Activated CD8-positive, alpha-beta memory T cell treated with anti-CD3 and anti-CD28 coated beads for 1 hour (primary cell): ENCODE measurements at places on chromosomes 11 and 22.

DNA sequence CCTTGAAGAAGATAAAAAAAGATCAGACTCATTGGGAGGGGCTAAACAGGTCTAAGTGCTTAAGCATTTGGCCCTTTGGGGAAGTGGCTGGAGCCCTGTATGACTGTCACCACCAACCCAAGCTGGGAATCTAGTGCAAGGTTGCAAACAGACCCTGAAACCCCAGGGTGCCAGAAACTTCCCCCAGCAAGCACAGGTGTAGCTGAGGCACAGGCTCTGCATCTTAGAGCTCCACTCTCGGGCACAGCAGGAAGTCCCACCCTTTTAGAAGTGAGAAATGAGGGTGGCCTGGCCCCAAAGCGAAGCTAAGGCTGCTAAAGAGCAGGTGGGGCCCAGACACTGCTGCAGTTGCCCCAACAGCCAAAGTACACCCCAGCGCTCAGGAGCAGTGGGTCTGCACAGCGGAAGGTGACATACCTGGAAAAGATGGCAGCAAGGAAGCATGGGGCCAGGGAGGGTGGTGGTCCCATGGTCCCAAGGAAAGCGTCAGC is 5.8 kb upstream of the KDM2A start:
- no peak for DNase-seq

- peak; percentile 67 for DNase-seq
Measured at GRCh38 chr11:121467965-121468364, 15.2 kb upstream of the SORL1-AS1 start.

GRCh38 chr11:33307984-33308383 is 50.8 kb downstream of the HIPK3 start:
- no peak for DNase-seq

- no peak for DNase-seq
Measured at GRCh38 chr11:103541186-103541795, 432.1 kb downstream of the DYNC2H1 start.

DNA sequence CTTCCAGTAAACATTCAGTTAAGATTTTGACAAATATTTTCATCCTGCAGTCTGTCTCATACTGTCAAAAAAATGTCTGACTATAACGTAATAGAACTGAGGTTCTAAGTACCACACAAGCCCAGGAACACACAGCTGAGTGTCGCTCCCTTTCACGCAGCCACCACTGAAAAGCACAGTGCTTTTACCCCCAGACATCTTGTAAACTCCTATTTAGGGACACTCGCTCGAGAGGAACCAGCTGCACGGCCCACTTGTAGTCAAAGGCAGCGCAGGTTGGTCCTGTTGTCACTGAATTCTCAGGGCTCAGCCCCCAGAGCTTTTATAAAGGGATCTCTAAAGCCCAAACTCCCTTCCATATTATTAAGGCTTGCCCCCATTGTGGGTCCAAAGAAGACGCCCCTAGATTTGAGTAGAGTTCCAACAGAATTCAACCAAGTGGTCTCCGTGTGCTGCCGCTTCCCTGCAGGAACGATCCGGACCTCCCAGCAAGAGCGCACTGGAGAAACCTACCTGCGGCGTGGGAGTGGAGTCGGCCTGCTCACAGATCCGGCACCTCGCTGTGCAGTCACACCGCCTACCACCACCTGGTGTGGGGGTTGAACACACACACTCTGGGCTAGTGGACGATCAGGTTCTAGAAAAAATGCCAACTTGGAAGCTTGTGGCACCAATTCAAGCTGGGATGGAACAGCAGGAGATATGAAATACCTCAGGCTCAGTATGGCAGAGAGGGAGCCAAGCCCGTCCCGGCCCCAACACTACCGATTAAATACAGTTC is 23.4 kb downstream of the ASPHD2 start:
- no peak for DNase-seq

DNA sequence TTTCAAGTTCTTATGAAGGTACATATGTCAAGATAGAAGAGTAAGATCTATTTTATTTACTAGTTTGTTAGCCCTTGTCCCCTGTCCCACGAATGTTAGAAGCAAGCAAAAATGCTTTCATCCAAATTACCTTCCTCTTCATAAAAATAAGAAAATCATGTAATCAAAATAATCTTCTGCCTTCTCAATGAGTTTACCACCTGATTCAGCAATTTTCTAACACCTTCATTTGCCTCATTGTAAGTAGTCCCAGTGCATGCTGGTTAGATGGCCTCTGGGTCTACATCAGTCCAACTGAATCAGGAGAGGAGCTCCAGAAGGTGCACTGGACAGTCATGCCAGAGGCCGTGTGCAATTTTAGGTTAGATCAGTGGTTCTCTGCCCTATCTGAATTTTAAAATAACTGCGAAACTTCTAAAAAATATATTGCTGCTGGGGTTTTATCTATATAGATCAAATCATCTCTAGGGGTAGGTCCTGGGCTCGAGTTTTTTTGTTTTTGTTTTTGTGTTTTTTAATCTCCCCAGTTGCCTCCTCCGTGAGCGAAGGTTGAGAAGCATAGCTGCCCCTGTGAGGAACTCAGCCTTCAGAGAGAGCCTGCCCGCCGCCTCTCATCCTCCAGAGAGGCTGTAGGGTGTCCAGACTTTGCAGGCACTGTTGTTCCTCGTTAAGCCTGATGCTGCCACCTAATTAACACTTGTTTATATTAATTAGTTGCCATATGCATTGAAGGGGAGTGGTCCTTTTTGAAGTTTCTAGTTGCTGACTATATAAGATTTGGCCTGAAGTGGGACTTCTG is 32.2 kb downstream of the C22orf31 start:
- no peak for DNase-seq

DNA sequence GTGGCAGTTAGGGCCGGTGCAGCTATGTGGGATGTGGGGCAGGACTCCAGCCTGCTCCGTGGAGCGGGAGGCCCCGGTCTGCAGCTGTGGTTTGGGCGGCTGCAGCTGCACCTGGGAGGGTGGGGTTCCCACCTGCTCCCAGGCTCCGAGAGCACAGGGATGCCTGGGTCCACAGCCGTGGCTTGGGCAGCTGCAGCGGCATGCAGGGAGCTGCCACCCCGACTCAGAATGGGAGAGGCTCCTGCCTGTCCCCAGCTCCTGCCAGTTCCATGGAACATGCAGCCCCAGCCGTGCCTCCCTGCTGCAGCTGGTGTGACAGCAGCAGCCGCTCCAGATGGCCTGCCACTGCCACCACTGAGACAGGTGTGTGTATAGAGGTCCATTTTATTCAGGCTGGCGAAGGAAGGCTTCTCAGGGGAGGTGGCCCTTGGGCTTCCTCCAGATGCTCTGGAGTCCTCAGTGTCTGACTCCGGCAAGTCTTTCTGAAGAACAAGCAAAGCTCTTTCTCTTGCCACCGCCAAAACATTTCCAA is 21.8 kb upstream of the UPK3A start:
- no peak for DNase-seq

DNA sequence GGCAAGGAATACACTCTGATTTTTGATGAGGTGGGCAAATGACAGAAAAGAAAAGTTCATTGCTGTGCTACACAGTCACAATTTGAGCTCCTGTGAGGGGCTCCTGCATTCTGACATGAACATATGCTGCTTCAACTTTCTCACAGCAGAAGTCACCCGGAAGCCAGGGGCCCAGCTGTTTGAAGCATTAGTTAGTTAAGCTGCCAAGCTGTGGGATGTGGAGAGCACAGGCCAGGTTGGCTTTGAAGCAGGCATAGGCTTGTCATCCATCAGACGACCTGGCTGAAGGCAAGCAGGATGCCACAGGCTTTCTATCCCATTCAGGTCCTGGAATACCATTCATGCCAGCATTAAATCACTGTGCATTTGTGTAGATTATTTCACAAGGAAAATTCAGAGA is 63.1 kb downstream of the MTNR1B start:
- DNase-seq, result no peak

DNA sequence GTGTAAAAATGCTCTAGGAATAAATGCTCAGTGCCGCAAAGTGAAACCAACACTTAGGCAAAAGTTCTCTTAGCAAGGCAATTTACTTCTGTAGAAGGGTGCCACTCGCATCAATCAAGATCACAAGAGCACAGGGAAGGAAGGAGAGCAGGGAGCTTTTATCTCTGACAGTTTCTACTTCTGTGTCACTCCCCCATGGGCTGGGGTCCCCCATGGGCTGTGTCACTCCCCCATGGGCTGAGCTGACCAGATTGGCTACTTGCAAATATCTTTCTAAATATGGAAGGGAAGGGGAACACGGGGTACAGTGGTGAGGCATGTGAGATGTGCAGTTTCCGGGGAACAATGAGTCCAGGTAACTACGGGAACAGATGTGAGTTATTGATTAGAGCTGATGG is 397 bp downstream of the OR52N2 start:
- no peak for DNase-seq

GRCh38 chr11:837189-837989 is 4.6 kb downstream of the CD151 start:
- no peak for DNase-seq

GRCh38 chr11:2517386-2518064 is 72.7 kb downstream of the KCNQ1 start:
- no peak for DNase-seq

DNA sequence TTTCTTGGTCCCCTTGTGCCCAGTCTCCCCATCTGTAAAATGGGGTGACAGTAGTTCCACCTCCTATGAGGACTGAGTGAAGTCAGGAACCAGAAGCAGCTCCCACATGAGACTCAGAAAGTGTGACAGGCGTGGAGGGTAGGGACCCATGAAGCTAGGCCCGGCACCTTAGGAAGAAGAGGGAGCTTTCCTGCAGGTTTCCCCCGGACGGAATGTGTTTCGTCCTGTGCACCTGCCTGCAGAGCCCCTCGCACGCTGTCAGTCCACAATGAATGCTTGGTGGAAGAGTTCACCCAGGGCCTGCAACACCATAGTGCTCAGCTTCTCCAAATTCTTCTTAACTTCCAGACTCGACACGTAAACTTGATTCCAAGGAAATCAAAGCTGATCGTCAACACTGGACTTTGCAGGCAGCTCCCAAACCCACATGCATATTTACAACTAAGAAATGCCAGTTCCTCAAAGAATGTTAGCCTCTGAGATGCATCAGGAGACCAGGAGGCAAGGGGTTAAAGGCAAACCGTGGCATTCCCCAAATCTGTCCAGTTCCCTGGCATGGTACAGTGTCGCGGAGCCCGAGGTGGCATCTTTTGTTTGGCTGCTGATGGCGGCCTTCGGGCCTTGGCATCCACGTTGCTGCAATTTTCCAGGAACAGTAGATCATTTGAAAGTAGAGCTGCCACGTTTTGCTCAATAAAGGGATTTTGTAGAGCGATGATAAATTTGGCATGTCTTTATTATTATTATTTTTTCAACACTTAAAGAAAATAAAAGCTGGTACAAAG is 15.4 kb downstream of the LRP5 start:
- no peak for DNase-seq

DNA sequence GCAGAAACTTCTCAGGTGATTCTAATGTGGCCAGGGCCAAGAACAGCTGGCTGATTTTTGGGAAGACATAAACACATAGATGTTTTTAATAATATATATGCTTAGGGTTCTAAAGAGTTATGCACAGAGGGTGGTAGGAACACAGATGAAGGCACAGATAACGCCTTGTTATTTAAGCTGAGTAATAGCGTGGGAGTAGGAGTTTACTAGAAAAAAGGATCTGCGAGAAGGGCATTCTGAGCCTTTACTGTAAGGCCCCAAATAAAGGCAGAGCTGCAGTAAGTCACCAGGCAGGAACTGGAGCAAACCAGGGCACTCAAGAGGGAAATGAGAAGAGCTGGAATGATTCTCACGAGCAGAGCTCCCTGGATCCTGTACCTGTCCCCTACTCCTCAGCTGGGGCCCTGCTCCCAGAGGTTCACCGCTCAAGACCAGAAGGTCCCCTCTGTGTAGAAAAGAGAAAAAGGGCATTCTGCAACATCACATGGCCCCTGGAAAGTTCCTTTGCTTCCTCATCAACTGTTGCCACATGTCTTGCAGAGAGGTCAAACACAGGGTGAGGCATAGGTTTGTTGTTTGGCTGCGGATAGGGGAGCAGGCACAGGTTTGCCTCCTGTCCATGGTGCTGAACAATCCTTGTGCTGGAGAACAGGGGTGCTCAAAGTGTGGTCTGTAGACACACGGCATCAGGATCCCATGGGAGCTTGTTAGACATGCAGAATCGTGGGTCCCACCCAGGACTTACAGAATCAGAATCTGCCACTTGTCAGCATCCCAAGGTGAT is 125.7 kb downstream of the TENM4 start:
- no peak for DNase-seq

DNA sequence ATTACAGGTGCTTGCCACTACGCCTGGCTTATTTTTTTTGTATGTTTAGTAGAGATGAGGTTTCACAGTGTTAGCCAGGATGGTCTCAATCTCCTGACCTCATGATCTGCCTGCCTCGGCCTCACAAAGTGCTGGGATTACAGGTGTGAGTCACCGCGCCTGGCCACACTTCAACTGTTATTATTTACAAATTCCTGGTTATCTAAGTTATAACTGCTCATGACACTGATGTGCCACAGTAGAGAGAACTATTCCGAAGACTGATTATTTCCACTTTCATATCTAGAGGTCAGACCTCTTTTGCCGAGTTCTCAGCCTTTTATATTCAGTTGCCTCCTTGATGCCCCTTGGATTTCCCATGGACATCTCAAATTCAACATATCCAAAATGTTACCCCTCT is 3.9 kb upstream of the NUP160 start:
- no peak for DNase-seq

DNA sequence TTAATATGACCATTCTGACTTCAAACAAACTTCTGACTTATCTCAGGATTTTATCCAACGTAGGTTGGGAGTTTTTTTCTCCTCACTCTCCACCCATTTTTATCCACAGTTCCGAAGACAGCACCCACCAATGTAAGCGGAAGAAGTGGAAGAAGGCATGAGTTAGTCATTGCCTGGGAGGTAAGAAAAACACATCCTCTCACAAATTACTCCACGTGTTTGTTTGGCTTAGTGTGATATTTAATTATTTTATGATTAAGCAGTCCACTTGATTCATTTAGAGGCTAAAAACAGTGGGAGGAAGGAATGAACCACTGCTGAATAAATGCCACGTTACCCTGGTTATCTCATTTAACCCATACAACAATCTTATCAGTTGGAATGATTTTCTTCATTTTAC is 389.6 kb upstream of the ARHGAP42 start:
- no peak for DNase-seq

- no peak for DNase-seq
Measured at GRCh38 chr11:72102631-72102945, 509 bp downstream of the LAMTOR1 start.

DNA sequence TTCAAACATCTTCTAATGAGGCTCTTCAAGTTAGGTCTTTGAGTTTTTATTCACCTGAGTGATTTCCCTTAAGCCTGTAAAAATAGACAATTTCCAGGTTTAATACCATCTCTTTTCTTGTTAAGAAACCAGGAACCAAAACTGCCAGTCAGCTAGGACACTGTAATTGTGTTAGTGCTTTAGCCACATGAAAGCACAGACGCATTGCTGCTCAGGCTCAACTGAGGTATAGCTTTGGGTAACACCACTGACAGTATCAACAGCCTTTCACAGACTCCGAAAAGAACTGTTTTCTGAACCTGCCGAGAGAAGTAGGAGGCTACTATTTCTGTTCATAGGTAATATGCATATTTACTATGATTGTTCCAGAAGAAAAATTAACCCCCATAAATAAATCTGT is 768.7 kb downstream of the ETS1 start:
- DNase-seq, result no peak

- DNase-seq, result no peak
Measured at GRCh38 chr11:22467741-22468140, 129.6 kb downstream of the SLC17A6 start.
